Stimulated activated CD8-positive, alpha-beta memory T cell treated with anti-CD3 and anti-CD28 coated beads, Interleukin-4, amount 100 ng/mL, for 24 hours (primary cell): ENCODE measurements at places on chromosomes 16 and 17.

DNA sequence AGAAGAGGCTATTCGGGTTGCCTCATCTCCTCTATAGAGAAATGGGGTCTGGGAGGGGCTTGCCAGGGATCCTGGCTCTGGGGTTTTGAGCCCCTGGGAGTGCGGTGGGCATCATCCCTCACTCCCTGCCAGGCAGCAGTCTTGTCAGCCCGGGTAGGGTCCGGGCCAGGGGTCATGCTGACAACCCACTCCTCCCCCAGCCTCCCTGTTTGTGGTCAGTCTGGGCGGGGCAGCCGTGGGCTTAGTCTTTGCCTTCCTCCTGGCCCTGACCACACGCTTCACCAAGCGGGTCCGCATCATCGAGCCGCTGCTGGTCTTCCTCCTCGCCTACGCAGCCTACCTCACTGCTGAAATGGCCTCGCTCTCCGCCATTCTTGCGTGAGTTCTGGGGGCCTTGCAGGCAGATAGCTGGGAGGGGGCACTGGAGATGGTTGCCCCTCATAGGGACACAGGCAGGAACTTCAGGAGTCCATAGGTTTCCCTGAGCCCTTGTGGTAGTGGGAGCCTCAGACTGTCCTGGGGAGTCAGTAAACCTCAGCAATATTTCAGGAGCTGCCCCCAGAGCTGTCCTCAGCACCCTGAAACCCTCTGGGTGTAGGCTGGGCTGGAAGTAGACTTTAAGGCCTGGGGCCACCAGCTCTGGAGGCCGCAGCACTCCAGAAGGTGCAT lies 6.9 kb downstream of the SLC9A5 start:
- DNase-seq, result no peak

- no peak for DNase-seq
Measured at GRCh38 chr17:75847614-75848522, 3.7 kb upstream of the UNC13D start.

GRCh38 chr16:75614066-75614897 lies 8.8 kb downstream of the ADAT1 start:
- DNase-seq, result no peak

- DNase-seq, result no peak
Measured at GRCh38 chr17:33492731-33493265, 199.7 kb upstream of the ASIC2 start.

DNA sequence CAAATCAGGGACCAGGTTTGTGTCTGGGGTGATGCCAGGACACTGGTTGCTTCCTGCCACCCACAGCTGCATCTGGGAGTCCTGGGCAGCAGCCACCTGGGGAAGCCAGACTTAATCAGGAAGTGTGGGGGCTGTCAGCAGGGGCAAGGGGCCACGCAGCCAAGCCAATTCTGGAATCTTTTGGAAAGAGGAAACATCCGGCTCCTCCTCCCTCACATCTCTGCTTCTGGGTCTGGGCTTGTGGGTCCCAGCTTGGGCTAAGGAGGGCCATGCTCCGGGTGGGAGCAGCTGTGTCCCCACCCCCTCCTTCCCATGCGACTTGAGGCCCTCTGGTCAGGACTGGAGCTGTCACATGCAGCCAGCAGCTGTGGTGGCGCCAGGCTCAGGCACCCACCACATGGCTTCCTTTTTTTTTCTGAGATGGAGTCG lies 37.0 kb upstream of the CCDC182 start:
- no peak for DNase-seq

DNA sequence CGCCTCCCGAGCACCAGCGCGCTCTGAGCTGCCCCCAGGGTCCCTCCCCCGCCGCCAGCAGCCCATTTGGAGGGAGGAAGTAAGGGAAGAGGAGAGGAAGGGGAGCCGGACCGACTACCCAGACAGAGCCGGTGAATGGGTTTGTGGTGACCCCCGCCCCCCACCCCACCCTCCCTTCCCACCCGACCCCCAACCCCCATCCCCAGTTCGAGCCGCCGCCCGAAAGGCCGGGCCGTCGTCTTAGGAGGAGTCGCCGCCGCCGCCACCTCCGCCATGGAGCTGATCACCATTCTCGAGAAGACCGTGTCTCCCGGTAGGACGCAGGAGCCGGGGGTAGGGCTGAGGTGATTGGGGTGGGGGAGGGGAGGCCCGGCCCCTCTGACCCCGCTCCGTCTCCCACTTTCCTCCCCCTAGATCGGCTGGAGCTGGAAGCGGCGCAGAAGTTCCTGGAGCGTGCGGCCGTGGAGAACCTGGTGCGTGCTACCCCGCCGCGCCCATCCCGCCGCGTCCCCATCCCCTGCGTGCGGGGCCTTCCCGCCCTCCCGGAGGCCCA lies 329 bp downstream of the KPNB1 start:
- peak; percentile 39 for DNase-seq

DNA sequence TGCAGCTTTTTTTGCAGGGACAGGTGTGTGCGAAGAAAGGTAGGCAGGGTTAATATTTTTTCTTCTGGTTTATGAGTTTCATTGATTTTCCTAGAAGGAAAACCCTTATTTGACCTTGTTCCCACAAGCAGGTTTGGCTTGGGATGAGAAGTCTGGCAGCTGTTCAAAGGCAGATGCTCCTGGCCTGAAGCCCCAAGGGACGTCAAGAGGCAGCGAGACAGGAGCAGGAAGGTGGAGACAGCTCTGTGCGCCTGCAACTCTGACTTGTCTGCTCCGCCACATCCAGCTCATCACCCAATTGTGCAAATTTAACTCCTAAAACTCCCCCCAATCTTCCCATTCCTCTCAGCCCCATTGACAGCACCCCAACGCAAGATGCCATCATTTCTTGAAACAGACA lies 136.8 kb upstream of the XYLT1 start:
- DNase-seq, result no peak

DNA sequence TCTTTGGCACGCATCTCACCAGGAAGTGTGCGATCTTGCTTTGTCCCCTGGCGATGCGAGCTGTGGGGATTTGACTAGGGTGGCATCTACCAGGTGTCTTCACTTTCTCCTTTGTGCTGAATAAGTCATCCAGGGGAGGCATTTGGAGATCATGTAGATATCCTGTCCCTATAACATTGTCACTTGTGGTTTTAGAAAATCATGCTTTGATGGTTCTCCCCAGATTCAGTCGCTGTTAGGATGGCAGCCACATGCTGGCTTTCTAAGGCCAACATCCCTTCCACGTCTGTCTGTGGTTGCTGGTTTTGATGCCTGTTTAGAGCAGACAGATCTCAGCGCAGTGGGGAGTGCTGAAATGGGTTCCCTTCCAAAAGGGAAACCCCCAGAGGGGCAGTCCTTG lies 2.5 kb downstream of the ADAD2 start:
- no peak for DNase-seq

DNA sequence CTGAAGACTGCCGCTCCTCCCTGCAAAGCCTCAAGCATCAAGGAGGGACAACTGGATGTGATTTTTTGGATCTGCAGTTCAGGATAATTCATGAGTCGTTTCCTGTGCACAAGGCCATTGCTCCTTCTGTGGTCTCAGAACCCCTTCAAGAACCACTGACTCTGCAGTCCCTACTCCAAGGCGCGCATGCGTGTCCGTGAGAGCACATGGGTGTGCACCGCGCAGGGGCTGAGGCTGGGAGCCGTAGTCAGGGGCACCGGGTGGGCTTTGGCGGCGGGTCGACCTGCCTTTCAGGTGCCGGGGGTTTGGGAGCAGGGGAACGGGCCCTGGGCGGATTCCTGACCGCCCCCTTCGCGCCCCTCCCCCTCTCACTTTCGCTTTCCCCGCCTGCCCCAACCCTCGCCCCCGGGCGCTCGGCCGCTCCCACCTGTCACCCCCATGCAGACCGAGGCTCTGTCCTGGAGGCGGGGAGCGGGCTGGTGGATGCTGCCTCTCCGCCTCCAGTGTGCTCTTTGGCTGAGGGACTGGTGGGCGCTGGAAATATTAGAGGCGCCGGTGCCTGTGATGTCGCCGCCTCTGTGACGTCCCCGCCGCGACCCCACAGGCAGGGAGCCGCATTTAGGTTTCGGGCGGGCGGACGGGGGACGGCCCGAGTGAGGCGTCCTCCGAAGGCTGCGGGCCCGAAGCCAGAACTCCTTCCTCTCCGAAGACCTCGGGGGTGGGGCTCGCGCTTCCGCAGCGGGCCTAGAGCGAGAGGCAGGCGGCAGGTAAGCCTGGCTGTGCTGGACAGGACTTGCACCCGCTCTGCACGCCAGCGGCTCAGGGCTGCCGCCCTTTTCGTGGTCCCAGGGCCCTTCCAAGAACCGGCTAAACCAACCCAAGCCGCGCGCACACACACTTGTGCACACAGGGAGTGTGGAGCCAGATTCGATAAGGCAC lies at the start of gene SPATA32:
TSS of gene SPATA32 (minus strand) at position 518 of the 939 bp plus-strand sequence. CDS start at position 440, 78 bp downstream.
- peak; percentile 66 for DNase-seq

DNA sequence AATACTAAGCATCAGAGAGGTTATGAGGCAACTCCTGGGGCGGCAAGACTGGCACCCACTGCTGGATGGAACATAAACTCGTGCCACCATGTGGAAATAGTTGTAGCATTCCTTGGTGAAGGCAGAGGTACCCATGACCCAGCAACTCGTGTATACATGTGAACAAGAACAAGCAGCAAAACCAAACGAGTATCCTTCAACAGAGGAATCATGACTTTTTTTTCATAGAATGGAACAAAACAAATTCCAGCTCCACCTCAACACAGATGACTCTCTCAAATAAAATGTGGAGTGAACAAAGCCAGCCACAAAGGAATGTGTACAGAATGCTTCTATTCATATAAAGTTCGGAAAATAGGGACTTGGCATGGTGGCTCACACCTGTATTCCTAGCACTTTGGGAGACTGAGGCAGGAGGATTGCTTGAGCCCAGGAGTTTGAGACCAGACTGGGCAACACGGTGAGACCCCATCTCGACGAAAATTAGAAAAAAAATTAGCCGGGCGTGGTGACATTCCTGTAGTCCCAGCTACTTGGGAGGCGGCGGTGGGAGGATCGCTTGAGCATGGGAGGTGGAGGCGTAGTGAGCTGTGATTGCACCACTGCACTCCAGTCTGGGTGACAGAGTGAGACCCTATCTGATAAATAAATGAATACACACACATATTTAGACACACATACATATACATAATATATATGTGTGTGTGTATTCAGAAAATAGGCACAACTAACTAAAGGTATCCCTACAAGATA lies 35.3 kb downstream of the B9D1 start:
- DNase-seq, result no peak

- DNase-seq, result peak; percentile 54
Measured at GRCh38 chr17:44071198-44071520, 624 bp downstream of the G6PC3 start.

GRCh38 chr17:37834168-37834567 lies 89.3 kb upstream of the HNF1B start:
- no peak for DNase-seq

DNA sequence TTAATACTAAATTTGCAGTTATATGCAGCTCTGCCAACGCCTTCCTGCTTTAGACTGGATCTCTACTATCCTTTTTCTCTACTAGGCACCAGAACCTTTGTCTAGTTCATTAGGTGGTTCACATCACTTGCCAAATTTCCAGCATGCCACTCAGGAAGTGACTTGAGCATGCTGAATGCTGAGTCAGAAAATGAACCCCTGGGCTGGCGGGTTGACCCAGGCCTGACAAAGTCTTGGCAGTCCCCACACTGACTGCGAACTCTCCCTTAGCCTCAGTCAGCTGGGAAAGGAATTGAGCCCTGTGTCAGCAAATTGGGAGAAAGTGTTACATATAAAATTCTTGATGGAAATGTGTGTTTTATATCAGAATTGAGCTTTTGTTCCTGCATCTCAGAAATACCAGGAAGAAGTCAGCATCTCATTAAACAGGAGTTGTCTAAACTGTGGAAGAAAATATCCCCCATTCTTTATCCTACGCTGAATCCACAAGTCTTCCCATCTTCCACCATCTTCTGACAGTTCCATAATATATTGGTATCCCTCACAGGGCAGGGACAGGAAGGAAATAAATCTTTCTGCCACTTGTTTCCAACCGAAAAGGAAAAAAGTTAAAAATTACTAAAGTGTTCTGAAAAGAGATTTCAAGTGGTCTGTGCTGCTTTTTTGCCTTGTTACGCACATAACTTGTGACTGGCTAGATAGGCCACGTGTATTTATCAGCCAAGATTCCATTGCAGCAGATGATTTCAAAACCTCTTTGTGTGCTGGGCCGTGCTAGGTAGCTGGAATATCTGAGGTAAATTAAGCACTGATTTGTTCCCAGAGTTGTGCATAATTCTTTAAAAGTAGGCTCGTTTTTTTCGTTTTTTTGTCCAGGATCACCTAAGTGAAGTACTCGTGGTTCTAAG lies 16.7 kb upstream of the SLC12A3 start:
- no peak for DNase-seq

GRCh38 chr16:71919035-71919434 lies 23.7 kb downstream of the IST1 start:
- no peak for DNase-seq
